ENCODE measurements at places on chromosomes 16 and 17. TPM values are rescaled to one million over a fixed set of nuclear protein-coding genes. Genes with fewer than 3 reads are reported as not detected.

GRCh38 chr16:77662246-77662645 lies 60.1 kb upstream of the NUDT7 start:
- DNase-seq = no peak

DNA sequence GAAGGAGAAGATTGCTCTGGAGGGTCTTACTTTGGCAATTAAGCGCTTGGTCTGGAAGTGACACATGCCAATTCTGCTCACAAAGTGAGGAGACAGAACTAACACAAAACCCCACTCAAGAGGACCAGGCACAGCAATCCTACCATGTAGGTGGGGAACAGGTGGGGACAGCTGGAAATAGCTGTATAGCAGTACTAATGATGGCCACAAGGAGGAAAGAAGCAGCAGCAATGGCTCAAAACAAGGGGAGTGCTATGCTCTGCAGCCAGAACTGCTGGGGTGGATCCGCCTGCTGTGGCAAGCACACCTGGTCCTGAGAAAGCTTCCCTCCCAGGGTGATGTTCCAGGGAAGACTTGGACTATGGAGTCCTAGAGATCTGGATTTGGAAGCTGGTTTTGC lies 17.0 kb upstream of the TMEM132E start:
- no peak for DNase-seq

GRCh38 chr17:58585554-58585953 lies 71.1 kb upstream of the MTMR4 start:
- DNase-seq = no peak

GRCh38 chr17:9991796-9992195 lies 86.7 kb upstream of the RCVRN start:
- no peak for DNase-seq

The MRTFB gene
- 5.4 TPM for total RNA-seq
